Endothelial cell (in vitro differentiated cells): ENCODE measurements at places on chromosomes 2 and 18.

DNA sequence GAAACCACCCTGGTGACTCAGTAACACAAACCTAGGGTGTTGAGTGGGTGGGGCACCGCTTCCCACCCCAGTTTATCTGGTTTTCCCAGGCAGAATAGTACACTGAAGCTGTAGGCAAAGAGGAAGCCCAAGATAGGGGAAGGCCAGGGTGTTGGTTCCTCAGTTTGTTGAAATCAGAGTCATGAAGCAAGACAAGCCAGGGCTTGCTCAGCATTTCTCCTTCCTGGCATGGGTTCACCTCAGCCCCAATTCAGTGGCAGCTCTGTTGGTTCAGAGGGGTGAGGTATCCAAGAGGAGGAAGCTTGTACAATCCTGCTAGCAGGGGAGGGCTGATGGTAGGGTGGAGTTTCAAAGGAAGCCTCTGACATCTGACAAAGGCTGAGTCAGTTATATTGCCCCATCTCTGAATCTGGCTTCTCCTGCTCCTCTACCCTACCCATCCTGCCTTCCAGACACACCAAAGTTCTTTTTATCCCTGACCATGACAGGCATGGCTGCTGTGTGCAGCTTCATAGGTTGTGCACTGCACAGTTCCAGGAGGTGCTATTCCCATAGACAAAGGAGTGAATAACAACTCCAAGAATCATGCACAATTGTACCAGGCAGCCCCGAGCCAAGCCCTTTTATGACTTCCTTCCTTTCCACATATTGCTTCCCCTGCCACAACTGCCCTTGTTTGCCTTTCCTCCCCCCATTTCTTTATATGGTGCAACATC, 24.9 kb upstream of the RAB10 start:
- no peak for DNase-seq

- no peak for DNase-seq
These were observed 96.6 kb upstream of the CTDP1 start for GRCh38 chr18:79582978-79583377.

- DNase-seq: no peak
These were observed 5.1 kb downstream of the SMIM21 start for GRCh38 chr18:75422341-75422910.

GRCh38 chr2:240169486-240170353, 29.3 kb upstream of the OTOS start:
- no peak for DNase-seq

DNA sequence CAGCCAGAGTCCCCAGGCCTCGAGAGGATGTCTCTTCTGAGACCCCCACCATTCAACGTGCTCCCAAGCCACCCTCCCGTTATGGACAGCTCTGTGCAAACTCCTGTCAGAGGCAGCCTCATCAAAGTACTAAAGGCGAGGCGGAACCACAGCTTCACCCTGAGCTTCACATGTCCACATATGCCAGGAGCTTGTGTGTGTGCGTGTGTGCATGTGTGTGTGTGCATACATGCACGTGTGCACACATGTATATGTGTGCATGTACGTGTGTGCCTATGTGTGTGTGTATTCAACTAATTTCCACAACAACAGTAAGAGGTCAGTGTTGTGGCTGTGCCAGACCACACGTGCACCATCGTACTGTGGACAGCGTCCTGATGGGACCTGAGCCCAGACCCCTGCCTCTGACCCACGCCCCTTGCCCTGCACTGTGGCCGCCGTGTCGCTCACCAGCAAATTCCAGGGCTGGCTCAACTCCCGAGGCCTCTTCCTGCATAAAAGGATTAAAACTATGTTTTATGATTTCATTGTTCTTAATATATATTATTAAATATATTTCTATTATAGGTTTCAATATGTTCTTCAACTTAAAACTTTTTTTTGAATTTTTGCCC, 444.8 kb downstream of the EIPR1 start:
- no peak for DNase-seq

DNA sequence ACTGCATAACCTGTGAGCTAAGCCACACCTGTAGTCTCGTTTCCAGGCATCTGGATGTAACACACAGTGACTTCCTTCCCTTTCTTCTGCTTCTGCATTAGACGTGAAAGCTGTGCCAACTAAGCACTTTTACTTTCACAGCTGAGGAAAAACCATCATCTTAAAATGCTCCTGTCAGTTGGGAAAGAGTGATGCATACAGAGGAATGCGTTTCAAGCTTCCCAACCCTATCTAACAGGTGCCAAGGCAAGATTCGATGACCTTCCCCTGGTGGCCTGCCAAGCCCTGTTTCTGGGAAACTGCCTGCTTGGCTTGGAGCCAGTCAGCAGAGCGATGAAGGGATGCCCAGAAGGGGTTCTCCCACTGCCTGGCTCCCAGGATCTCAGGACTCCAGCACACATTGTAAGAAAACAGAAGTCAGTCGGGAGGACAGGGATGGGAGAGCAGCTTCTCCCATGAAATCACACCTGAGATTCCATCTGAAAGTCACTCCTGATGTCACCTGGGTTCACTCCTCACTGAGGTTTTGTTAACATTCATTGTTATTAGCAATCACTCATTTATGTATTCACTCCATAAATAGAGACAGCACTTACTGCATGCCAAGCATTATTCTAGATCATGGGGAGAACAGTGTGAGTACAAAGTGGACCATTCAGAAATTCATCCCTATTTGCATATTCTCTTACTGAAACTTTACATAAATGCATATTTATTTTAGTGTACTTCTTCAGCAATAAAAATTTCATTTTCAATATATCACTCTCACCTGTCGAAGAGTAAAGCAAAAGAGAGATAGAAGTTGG, 64.1 kb downstream of the DTNA start:
- no peak for DNase-seq

- no peak for DNase-seq
These were observed 223.1 kb upstream of the SP5 start for GRCh38 chr2:170492010-170492409.

GRCh38 chr2:238898534-238899281, 50.8 kb downstream of the TWIST2 start:
- DNase-seq: no peak

- no peak for DNase-seq
These were observed 44.9 kb downstream of the STK25 start for GRCh38 chr2:241463276-241464135.

DNA sequence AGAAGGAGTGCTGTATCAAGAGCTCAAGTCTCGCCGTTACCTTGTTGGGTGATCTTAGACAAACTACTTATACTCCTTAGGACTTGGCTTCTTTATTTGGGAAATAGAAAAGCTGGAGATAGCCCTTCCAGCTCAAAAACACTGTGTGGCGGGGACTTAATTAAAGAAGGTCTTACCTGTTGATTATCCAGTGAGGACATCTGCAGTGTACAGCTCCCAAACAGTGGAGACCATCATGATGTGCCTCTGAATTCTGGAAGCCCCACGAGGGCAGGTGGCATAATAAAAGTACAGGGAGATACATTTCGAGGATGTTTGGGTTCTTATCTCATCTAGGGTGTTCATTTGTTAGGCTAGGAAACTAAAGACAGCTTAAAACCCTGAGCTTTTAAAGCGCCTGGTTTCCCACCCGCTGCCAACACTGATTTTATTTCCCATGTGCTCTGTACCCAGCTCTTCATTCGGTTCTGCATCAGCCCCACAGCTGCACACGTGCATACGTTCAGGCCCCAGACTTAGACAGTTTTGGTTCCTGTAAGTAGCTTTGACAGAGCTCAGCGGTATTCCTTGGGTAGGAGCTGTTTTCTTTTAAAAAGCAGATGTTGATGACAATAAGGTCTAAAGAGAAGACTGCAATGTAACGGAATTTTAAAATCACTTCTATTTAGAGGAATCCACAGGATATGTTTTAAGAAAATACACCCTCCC, 80.5 kb upstream of the SIX2 start:
- DNase-seq: no peak

GRCh38 chr2:106892048-106892447, 6.1 kb upstream of the ST6GAL2 start:
- DNase-seq: no peak

- no peak for DNase-seq
These were observed 30.7 kb upstream of the KLHL14 start for GRCh38 chr18:32803568-32803967.

DNA sequence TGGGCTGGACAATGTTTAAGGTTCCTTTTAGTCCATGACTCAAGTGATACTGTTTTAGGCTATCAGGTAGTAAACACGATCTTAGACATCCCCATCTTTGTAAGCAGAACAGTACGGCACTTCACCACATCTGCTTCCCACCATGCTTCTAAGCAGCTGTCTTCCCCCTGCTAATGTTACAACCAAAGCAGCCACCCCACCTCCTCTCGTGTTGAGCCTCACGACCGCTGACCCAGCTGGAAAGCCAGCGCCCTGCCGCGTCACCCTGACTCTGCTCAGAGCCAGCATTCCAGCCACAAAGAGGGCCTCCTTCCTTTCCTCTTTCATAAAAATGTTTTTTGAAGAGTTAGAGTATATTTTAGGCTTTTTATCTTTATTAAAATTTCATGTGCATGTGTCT, 9.4 kb downstream of the MTERF4 start:
- no peak for DNase-seq

DNA sequence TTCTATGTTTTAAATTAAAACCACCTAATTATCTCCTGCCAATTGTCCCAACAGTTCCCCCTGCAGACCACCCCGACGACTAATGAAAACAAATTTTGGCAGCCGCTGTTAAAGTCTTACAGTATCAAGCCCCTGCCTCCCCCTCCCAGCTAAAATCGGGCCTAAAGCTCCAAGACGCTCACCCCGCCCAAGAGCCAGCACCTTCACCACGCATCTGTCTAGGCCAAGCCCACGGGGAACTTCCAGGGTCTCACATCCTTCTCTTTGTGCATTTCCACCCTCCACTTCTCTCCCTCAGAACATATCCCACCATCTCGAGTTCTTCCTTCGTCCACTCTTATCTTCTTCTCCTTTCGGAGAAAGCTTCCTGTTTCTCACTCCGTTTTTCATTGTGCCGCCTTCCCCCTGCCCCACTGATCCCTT, 445 bp downstream of the PRPF40A start:
- peak; percentile 39 for DNase-seq

GRCh38 chr2:190159453-190159852, 96.9 kb upstream of the MSTN start:
- DNase-seq: no peak

DNA sequence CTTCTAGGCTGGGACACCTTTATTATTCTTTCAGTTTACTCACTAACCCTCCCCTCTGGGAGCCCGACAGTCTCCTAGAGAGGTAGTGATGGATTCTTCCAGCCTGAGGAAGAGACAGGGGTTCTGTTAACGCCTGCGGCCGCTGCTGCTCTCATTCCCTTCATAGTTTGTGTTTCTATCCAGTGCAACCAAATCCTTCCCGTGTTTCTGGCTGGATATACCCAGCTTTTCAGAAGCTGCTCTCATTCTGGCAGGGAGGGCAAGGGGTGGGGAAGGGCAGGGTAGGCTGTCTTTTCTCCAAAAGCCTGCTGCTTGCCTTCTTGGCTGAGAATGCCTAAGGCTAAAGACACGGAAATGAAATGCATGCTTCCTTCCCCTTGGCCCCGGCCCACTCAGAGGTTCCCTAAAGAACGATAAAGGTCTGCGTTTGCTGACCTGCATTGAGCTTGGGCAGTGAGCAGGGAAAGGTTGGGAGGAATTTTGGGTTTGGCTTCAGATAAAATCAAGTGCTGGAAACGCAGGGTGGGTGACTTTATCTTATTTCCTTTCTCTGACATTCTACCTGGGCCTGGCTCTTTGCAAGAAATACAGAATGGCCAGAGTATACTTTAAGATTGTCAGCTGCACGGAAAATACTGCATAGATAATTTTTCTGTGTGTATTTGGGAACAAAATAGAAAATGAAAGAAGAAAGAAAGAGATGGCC, 390.9 kb downstream of the NBAS start:
- peak; percentile 13 for DNase-seq

DNA sequence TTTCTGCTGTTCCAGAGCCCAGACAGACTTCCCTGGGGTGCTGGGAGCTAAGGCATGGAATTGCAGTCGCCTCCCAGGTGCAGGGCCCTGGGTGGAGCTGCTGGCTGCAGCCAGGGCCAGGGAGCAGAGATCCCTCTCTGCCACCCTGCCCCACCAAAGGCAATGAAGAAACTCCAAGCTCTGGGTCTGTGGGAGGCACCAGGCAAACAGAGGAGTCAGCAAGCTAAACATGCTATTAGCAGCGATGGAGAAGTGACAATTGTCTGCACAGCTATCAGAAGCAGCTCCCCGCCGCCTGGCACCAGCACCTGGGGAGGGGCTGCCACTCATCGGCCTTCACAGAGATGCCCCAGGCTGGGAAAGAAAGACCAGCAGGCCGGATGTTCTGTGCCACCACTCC, 28.0 kb upstream of the COX5B start:
- DNase-seq: no peak

- no peak for DNase-seq
These were observed 143.7 kb downstream of the NAPG start for GRCh38 chr18:10669441-10670100.

DNA sequence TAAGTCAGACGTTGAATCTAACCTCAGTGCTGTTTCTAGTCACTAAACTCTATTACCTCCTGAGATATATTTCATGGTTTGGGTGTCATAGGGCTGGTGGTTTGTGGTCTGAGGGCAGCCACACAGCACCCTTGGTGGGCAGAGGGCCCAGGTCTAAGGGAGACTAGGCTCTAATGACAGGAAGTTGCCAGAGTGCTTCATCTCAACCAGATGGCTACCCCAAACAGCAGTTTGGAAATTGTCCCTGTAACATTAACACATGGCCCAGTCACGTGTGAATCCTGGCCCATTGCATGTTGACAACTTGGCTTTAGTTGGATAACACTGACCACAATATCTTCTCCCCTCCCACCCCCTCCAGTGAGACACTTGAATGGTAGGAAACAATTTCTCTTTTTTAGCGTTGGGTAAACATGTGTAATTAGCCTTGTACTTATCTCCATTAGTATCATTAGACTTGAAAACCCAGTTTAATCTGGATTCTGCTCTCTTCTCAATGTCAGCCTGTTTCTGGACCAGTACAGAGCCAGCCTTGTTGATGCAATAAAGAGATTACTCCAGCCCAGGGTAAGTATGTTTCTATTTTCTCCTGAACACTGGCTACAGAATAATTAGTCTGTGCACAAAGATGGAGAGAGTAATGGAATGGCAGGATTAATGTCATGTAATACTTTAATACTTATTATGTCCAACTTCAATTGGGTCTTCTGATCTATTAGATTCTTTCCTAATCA, 187.8 kb upstream of the SIX3 start:
- DNase-seq: no peak

DNA sequence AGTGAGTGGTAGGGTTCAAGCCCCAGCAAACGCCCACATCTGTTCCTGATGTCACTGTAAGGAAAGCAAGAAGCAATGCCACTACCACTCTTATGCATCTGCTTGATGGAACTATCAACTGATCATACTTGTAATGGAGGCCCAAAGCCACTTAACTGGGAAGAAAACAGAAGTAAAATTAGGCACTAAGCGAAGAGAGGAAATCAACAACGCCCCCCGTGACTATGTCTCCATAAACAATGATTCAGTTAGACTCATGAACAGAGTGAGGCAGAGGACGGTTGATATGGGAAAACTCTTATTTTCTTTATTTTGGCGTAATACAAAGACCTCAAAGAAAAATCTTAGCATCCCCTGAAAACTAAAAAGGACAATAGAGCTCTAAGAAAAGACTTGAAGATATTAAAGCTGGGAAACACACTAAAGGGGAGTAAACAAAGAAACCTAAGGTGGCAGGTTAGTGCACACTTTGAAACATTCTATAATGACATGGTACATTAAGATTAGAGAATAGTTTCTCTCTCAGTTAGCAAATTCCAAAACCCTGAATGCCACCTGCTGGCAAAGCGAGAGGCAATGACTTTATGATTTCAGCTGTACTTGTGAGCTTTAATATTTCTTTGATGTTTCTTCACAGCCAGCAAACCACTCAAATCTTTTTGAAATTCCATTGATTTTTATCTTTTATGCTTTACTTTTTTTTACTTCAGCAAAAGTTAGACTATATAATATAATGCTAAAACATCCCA, 86.5 kb downstream of the LRP2 start:
- no peak for DNase-seq
